ENCODE measurements at places on chromosomes 13 and 19. TPM values are rescaled to one million over a fixed set of nuclear protein-coding genes. Genes with fewer than 3 reads are reported as not detected.

GRCh38 chr19:53876651-53877224 is 5.3 kb upstream of the PRKCG start:
- no peak for DNase-seq

DNA sequence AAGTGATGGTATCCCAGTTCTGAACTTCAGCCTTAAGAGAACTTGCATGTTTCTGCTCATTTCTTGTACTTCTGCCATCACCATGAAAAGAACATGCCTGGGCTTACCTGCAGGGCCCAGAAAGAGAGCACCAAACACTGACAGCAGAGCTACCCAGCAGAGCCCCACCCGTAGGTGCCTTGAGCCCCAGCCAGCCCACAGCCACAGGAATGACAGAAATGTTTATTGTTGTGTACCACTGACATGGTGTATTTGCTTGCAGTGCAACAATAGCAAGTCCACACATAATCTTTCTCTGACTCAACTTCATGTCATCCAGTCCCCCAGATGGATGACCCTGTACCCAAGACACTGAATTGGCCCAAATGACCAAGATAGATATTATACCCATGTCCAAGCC is 195.2 kb downstream of the TSHZ3 start:
- no peak for DNase-seq

- DNase-seq = no peak
Measured at GRCh38 chr19:378706-379105, 30.2 kb downstream of the C2CD4C start.

RYR1 gene
- total RNA-seq = 1.3 TPM

MYO1F gene
- total RNA-seq = 9.0 TPM

OR10H1 gene
- not detected for total RNA-seq
